ENCODE measurements at places on chromosomes 2 and 18. TPM values are rescaled to one million over a fixed set of nuclear protein-coding genes. Genes with fewer than 3 reads are reported as not detected.
A peak's percentile ranks its signal among the peaks of the same experiment; 100 is the strongest.

- no peak for DNase-seq
These were observed 353.1 kb downstream of the RND3 start for GRCh38 chr2:150134223-150134857.

GRCh38 chr2:70574109-70574508 lies 20.5 kb upstream of the TGFA start:
- DNase-seq, result no peak

DNA sequence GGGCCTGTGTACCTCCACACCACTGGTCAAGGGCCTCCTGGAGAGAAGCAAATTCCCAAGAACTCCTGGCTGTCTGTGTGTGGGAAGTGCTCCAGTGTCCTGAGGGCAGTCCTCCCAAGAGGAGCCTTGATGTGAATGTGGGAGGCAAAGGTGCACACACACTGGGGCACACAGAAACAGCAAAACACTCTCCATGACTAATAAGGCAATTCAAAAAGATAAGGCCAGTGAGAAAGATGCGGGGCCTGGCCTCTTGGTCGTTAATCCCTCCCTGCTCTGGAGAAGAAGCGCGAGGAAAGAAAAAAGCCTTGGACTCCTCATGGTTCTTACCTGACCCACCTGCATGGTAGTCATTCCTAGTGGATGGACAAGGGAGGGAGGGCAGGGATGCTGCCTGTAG lies 373.2 kb downstream of the SLC4A3 start:
- DNase-seq, result no peak

DNA sequence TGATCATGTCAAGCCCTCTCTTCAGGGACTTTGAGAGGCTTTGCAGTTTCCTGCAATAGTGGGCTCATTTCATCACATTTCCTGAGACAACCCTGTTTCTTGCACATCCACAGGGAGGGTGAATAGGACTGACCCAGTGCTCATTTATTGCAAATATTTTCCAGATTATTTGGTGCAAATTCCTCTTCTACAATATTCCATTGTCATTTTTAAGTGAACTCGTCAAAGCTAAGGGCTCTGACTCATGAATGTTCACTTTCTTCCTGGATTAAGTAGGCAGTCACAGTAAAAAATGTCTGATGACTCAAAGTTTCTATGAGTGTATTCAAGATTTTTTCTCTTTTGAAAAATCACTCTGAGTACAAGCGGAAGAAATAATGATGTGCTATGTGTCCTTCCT lies 225.5 kb upstream of the GALNT5 start:
- peak; percentile 53 for DNase-seq

Gene MRPS9
- 27.0 TPM for total RNA-seq
